ENCODE measurements at places on chromosomes 3 and 15. TPM values are rescaled to one million over a fixed set of nuclear protein-coding genes. Genes with fewer than 3 reads are reported as not detected.

SAMMSON gene
- 0.08 TPM for total RNA-seq

RAB8B gene
- 16.4 TPM for total RNA-seq

CERS3 gene
- not detected for total RNA-seq

RASL12 gene
- total RNA-seq, result 0.94 TPM

APOD gene
- 5.5 TPM for total RNA-seq

SPATA12 gene
- total RNA-seq, result 0.19 TPM

CCDC39 gene
- total RNA-seq, result not detected

EBLN2 gene
- total RNA-seq, result 3.4 TPM

IL17RD gene
- 0.73 TPM for total RNA-seq

OR5AC2 gene
- not detected for total RNA-seq

FSD2 gene
- total RNA-seq, result 0.52 TPM

ALDH1L1 gene
- total RNA-seq, result not detected

STAB1 gene
- total RNA-seq, result 0.16 TPM

SOX14 gene
- total RNA-seq, result not detected

EHHADH gene
- total RNA-seq, result 3.6 TPM

COPS2 gene
- total RNA-seq, result 67.3 TPM

SCAANT1 gene
- total RNA-seq, result not detected

TNNC1 gene
- total RNA-seq, result 3,730 TPM

GOLIM4 gene
- 95.3 TPM for total RNA-seq

U2SURP gene
- 56.4 TPM for total RNA-seq

GOLGA8G gene
- total RNA-seq, result not detected

MAGEL2 gene
- 0.16 TPM for total RNA-seq

GOLGA6L6 gene
- total RNA-seq, result not detected

CPB1 gene
- 0.57 TPM for total RNA-seq

SMCO1 gene
- total RNA-seq, result not detected

CCR8 gene
- not detected for total RNA-seq

IL20RB gene
- 0.83 TPM for total RNA-seq

ATP13A5 gene
- not detected for total RNA-seq

LXN gene
- not detected for total RNA-seq

TMEM266 gene
- total RNA-seq, result not detected

MUC13 gene
- not detected for total RNA-seq

CHRFAM7A gene
- total RNA-seq, result 0.10 TPM

PIF1 gene
- 8.9 TPM for total RNA-seq

CLDN11 gene
- total RNA-seq, result not detected

Measured in myocyte (in vitro differentiated cells).